ENCODE measurements at places on chromosomes 11 and 22. TPM values are rescaled to one million over a fixed set of nuclear protein-coding genes. Genes with fewer than 3 reads are reported as not detected.

The CELSR1 gene
- total RNA-seq: 2.3 TPM

DNA sequence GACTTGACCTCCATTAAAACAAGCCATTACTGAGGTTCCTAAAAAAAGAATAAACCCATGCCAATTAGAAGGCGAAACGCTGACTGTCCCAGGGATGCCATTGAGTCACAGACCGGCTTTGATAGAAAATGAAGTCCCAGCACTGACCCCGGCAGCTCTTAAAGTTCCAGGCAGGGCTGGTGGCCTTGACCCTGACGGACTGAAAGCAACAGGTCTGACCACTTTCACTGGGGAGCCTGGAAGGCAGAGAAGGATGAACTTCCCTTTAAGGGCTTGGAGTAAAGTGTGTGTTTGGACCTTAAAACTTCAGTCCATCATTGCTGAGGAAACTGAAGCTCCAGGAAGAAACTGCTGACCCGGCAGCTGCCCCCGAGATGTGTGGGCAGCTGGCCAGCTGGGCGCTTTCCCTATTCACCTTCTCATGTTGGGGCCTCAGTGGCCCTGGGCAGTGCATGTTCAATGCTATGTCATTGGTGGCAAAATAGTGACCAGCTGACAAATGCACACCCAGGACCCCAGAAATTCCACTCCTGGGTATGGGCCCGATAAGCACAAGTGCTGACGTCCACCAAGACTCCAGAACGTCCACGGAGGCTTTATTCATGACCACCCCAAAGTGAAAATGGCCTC is 18.9 kb upstream of the EFCAB6 start:
- no peak for DNase-seq

- no peak for DNase-seq
Observed at GRCh38 chr22:49004484-49005399, 822.9 kb downstream of the BRD1 start.

DNA sequence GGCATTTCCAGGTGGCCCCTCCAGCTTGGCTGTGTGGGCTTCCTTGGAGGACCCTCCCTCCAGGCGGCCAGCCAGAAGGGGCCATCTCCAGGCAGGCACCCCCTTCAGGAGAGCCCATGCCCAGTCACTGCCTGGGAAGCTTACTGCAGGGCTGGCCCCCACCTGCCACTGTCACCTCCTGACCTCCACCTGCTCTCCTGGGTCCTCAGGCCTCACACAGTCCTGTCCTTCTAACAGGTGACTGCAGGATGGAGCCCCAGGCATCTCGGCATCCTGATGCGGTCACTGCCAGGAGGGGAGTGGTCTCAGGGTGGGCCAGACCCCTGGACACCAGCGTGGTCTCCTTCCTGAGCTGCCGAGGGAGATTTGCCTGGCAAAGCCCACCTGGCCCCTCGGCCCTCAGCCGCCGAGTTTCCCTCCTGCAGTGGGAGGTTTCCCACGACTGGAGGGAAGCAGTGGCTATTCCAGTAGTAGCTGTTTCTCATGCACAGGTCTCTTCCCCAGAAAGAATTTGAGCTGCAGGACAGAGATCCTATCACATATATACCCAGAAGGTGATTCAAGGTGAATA is 13.0 kb downstream of the TBX1 start:
- DNase-seq: no peak

All from adrenal gland (tissue), 19 donors.